ENCODE measurements at places on chromosomes 12 and 14. TPM values are rescaled to one million over a fixed set of nuclear protein-coding genes. Genes with fewer than 3 reads are reported as not detected.
A peak's percentile ranks its signal among the peaks of the same experiment; 100 is the strongest.

Gene ATXN7L3B
- total RNA-seq, result 16.7 TPM

Gene FAR2
- 9.9 TPM for total RNA-seq

Gene TMEM119
- total RNA-seq, result 0.10 TPM

Gene BEST3
- not detected for total RNA-seq

Gene KRT77
- total RNA-seq, result not detected

Gene C12orf54
- total RNA-seq, result not detected

Gene MYF5
- not detected for total RNA-seq

Gene RD3L
- not detected for total RNA-seq

Gene LMNTD1
- total RNA-seq, result not detected

Gene TMEM63C
- total RNA-seq, result 1.7 TPM

DNA sequence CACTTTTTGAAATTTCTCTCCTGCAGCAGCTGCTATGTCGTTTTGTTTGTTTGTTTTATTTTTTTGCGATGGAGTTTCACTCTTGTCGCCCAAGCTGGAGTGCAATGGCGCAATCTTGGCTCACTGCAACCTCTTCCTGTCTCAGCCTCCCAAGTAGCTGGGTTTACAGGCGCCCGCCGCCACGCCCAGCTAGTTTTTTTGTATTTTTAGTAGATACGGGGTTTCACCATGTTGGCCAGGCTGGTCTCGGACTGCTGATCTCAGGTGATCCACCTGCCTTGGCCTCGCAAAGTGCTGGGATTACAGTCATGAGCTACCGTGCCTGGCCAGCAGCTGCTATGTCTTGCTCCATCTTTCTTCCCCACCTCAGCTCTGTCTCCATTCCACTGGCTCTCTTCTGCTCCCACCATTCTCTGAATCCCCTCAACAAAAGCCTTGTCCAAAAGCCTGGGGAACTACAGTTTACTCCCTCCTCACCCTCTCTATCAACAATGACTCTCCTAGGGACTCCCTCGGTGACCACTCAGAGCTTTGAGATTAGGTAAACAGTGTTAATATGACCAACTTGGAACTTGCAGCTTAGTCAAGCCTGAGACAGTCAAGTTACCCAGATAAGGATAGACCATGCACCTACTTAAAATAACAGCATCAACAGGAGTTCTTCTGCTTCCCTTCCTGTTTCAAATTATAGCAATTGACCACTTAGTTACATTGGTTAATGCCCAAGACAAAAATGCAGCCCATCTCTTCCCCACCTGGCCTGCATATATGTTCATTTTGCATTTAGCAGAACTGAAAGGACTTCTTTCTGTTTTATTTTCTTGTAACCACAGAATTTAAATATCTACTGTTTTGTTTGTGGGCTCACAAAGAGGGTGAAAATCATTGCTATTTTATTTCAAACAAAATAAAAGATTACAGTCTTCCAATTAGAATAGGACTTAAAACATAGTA is 189.0 kb upstream of the AMIGO2 start:
- DNase-seq, result no peak

- DNase-seq, result no peak
Observed at GRCh38 chr12:117053050-117053400, 46.2 kb downstream of the TESC start.

- no peak for DNase-seq
Observed at GRCh38 chr12:52990206-52990605, 16.1 kb upstream of the EIF4B start.

DNA sequence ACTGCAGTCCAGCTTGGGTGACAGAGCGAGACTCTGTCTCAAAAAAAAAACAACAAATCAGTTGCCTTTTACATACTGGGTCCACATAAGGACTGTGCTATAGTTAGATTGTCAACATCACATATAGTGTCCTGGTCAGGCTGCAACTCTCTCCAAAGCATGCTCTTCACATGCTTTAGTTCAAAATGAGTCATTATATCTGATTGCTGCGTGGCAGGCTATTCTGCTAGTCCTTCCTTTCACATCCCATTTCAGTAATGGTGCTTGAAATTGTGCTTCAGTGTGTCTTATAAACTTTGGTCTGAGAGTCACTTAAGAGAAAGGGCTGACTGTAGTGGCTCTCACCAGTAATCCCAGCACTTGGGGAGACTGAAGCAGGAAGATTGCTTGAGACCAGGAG is 6.9 kb downstream of the LETMD1 start:
- no peak for DNase-seq

DNA sequence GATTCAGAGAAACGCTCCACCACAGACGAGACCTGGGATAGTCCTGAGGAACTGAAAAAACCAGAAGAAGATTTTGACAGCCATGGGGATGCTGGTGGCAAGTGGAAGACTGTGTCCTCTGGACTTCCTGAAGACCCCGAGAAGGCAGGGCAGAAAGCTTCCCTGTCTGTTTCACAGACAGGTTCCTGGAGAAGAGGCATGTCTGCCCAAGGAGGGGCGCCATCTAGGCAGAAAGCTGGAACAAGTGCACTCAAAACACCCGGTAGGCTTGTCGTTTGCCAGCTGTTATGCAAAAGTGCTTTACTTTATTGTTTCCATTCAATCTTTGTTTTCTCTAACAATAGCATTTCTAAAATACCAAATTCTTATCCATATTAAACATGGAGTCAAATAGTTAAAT is 287.3 kb downstream of the NAV3 start:
- DNase-seq, result no peak

GRCh38 chr14:72876005-72876709 is 17.7 kb downstream of the DPF3 start:
- DNase-seq, result no peak

DNA sequence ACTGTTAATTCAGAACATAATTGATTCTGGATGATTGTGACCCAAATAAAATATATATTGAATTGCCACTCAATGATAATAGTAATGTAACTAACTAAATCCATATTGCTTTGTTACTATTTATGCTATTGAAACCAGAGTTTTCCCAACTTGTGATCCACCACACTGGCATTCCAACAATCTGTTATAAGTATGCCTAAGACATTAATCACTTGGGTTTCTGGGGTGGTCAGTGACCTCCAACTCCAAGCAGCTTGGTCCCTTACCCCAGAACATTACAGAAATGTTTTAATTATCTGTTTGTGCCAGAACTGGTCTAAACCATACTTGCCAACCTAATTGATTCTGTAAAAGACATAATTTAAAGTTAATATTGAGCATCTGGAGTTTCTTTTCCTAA is 14.6 kb downstream of the CAPS2 start:
- DNase-seq, result no peak

DNA sequence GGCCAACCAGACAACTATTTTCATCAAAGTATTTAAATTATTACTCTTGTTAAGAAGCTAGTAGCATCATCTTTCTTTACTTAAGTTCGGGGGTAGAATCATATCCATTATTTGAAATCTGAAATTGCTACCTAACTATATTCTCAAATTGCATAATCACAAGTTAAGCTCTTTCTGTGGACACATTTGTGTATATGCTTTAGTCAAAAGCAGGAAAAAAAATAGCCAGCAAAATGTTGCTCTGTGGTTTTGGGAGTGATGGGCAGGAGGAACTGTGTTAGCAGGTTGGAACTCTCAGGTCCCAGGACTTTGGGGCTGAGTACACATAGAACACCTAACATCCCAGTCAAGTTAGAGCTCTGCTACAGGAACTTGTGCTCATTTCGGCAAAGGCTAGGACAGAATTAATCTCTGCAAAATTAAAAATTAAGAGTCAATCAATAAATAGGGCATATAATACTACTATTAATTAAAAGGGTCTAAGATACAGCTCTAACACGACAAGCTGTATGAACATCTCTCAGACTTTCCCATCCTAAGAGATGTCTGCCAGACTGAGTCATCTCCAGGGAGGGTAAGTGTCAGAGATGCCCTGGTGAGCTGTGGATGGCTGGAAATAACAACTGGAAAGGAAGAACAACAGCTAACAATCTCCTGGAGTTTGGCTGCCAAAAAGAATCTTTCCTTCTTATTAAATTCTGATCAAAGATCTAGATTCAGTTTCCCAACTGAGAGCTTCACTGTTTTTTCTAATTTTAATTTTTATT is 203.5 kb upstream of the GZMB start:
- no peak for DNase-seq

DNA sequence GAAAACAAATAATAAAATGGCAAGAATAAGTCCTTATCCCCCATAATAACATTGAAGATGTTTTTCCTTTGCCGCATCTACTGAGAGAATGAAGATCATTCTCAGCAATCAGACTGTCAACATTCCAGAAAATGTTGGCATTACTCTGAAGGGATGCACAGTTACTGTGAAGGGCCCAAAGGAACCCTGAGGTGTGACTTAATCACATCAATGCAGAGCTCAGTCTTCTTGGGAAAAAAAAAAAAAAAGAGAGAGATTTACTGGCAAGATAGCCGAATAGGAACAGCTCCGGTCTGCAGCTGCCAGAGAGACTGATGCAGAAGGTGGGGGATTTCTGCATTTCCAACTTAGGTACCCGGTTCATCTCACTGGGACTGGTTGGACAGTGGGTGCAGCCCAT is 41.3 kb upstream of the OR6J1 start:
- no peak for DNase-seq

- no peak for DNase-seq
Observed at GRCh38 chr12:80714055-80714454, 2.7 kb upstream of the MYF5 start.

- no peak for DNase-seq
Observed at GRCh38 chr12:92929983-92930382, 888 bp upstream of the EEA1 start.

DNA sequence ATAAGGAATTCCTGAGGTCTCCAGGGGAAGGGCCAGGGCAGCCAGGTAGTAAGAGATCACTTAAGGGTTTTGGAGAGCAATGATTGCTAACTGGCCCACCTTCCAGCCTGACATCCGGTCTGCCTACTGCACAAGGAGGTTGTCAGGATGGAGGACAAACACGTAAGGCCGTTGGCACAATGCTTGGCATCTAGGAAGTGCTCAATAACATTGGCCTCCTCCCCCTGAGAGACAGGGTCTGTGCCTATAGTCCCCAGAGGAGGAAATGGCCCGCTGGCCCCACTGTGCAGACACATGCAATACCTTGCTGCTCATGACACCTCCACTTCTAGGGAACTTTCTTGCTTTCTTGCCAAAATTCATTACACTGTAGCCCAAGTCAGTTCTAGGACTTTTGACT is 73.2 kb downstream of the NTF3 start:
- DNase-seq, result no peak

GRCh38 chr12:58211211-58211610 is 269.8 kb downstream of the ATP23 start:
- no peak for DNase-seq

DNA sequence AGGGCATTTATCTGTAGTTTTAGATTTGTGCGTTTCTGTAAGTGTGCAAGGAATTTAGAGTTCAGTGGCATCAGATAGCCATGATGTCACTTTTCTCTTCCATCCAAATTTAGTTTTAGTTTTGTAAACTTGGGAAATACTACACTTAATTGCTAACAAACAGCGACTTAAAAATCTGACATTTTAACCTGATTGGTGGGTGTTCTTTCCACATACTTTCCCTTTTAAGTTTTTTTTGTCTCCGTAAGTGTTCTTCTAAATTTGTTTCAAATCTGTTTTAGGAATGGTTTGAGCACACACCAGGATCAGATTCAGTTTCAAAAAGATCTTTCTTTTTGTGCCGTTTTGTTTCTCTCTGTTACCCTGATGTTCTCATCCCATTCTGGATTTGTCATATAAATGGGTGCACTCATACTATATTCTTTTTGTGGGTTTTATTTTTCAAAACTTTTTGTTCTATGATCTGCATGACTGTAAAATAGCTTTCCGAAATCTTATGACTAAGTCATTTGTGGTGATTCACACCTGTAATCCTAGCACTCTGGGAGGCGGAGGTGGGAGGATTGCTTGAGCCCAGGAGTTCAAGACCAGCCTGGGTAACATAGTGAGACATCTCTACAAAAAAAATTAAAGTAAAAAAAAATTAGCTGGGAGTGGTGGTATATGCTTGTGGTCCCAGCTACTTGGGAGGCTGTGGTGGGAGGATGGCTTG is 58.9 kb downstream of the FBXO34 start:
- DNase-seq, result peak; percentile 79

GRCh38 chr12:105466231-105466900 is 135.9 kb downstream of the C12orf75 start:
- DNase-seq, result no peak

GRCh38 chr12:12718853-12719252 is 1.7 kb downstream of the CDKN1B start:
- DNase-seq, result no peak

GRCh38 chr12:88310069-88310468 is 168.0 kb downstream of the TMTC3 start:
- DNase-seq, result no peak

DNA sequence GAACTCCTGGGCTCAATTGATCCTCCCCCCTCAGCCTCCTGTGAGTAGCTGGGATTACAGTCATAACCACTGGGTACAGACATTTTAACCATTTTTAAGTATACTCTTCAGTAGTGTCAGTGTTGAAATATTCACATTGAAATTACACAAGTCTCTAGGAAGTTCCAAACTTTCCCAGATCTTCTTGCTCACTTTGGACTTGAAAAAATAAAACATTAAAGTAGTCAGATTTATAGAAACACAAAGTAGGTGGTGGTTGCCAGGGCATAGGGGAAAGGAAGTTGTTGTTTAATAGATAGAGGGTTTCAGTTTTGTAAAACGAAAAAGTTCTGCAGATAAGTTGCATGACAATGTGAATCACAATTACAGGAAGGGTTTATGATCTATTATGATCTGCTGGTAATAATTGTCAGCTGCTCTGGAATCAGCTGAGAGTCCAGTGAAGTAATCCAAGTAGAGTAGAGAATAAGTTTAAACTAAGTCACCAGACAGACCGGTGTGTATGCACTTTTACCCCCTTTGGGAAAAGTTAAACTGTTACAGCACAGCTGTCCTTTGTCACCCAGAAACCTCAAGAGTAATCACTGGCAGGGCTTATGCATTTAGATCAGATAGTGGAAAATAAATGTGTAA is 27.4 kb downstream of the PCNX1 start:
- DNase-seq, result peak; percentile 44

DNA sequence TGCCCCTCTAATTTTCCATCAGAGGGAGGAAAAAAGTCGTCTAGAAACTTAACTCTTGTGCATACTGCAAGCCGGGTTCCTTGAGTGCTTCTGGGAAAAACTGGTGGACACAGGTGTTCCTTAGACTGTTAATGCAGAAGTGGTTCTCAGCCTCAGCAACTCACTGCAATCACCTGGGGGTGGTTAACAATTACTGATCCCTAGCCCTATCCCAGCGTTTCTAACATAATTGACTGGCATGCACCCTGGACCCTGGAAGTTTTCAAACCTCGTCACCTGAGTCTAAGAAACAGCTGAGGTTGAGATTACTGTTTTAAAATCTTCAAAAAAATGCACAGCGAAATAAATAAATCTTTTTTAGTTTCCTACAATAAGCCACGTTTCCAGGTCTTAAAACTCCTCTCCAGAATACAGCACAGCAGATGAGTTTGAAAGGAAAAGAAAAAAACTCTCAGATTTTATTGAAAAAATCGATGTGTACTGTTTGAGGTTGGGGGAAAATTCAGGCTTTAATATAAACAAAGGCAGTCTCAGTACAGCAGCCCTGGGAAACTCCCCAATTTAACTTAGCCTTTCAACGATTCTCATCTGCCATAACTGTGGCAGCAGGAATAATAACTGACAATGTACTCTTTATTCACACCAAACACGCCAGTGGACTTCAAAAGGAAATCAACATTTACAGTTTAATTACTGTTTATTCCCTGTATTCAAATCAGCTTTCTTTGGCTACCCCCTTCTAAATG is 45.4 kb downstream of the PHLDA1 start:
- DNase-seq, result no peak

GRCh38 chr12:92432724-92433441 is 269.9 kb upstream of the PLEKHG7 start:
- DNase-seq, result peak; percentile 18
